T47D (cell line): ENCODE measurements at places on chromosomes 2 and 18.

- no peak for DNase-seq
Measured at GRCh38 chr2:127162261-127163089, 55.5 kb upstream of the BIN1 start.

DNA sequence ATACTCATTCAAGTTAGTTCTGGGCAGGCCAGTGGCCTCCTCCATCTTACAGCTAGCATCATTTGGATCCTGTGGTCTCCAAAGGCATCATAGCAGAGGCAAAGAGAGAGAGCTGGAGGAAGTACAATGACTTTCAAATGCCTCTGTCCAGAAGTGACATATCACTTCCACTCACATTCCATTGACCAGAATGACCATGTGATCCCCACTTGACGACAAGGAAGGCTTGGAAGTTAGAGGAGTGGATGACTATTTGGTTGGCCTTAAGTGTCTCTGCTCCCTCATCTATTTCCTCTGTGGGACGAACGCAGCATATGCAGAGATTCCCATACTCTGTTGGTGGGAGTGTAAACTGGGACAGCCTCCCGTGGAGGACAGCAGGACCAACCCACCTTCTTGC, 27.8 kb upstream of the MLPH start:
- DNase-seq: no peak

GRCh38 chr2:209956271-209956670, 46.2 kb upstream of the RPE start:
- DNase-seq: no peak

DNA sequence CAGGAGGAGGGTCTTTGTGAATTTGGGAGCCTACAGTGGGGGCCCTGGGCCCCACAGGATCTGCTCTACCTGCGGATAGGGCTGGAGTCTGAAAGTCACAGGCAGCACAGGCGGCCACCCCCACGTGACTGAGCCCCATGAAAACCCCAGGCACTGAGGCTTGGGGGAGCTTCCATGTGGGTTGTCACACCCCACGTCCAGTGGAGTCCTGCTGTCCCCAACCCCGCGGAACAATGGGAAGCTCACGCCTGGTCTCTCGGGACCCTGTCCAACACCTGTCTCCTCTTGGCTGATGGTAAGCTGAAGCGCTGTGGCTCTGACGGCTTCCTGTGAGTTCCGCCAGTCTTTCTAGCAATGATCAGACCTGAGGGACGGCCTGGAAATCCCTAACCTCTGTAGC, 85.8 kb downstream of the PTGR3 start:
- no peak for DNase-seq

- no peak for DNase-seq
Measured at GRCh38 chr2:673615-674320, 3.4 kb downstream of the TMEM18 start.

DNA sequence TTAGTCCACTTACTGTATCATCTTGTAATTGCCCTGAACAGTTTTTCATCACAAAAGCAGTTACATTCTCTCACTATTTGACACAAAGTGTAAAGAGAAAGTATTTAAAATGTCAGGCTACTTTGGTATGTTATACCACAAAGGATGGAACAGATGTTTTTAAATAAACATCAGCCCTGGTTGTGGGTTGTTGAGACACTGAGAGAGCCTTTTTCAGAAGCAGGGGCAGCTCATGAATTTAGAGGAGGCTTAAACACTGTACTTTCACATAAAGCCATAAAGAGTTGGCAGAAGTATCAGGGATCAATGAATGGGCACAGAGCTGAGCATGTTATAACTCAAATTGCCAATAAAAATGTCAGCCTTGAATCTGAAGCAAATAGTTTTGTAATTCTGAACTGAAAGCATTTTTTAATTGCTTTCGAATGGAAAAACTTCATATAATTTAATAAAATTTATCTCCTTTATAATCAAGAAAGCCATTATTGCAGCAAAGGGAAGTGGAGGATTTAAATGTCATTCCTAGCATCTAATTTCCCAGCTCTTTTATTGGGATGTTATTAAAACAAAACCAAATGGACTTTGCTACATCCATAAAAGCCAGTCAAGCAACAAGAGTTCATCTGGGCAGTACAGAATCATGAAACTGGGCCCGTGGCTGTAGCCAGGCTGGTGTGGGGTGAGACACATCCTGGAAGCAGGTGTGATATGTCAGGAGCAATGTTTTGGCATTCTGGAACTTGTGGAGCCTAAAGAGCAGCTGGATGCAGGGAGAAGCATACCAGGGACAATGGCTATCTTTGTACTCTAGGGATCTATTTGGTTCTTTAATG, 95.1 kb upstream of the NT5C1B start:
- DNase-seq: no peak

DNA sequence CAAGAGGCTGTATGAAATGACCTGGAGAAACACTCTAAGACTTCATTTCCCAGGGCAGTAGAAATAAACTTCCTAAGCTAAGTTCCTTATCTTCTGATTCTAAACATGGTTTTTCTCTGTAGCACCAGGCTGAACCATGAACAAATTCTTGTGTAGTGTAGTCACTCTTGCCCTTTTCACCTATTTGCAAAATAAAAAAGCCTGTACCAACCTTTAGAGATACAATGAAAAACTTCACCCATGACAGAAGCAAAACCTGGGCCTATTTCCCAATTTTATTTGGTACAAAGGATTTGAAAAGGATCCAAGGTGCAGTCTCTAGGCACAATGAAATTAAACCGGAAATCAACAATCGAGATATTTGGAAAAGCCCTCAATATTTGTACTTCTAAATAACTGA, 43.6 kb downstream of the POLR1A start:
- DNase-seq: no peak

DNA sequence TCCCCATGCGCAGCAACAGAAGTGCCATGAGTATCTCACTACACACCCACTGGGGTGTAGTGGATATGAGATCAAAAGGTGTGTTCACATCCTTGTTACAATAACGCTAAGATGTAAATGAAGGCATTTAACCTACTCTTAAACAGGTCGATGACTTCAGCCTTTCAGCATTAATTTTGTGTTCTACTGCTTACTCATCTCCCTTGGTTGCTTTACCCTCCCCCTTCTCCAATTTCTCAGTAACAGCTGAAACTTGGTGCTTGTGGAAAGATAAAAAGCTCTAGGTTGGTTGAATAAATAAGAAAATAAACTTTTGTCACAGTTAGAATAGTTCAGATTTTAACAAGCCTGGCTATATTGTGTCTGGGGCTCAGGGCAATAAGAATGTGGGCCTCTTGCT, 147.5 kb upstream of the SESTD1 start:
- DNase-seq: no peak

DNA sequence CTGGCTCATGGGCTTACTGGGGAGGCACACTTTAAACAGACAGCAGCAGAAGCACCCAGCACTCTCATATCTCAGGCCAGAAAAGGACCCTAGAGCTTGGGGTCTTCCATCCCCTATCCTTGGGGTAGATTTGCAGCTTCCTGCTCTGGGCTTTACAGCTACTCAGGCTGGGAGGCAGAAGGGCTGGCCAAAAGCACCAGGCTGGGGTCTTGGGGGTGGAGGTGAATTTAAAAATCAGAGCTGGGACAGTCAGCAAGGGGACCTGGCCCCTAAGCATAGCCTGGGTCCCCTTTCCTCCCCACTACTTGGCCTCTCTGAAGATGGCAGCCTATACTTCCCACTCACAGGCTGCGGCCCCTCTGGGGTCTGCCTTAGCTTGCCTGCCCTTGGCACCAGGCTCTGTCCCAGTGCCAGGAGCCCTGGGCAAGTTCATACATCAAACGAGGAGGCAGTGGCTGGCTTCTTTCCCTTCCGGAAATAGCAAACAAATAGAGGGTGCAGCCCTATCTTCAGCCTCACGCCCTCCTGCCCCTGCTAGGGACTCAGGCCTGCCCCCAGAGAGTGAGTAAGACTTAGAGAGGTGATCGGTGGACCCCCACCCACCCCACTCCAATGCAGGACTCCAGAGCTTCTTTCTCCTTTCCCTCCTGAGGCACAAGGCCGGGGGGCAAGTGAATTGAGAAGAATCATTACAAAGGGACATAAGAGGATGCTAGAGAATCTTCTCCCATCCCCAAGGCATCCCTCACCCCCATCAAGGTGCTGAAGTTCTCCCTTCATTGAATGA, 26.0 kb upstream of the TNS1 start:
- DNase-seq: no peak

DNA sequence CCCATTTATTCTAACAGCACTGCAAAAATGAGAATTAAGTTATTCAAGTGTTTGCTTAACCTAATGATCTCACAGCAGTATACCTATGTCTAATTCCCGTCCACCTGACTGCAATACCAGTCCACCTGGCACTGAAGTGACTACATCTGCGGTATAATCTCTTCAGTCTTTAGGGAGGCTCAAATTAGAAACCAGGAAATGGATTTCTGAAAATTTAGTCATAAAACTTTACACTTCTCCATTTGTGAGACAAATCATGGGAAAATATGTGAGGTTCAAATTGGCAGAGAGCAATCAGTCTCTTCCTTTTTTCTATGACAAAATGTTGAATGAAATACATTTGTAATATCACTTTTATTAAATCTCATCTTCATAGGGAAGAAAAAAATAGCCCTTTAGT, 33.0 kb downstream of the FTCDNL1 start:
- no peak for DNase-seq

GRCh38 chr2:186683341-186683740, 10.5 kb upstream of the FAM171B start:
- DNase-seq: no peak

- no peak for DNase-seq
Measured at GRCh38 chr2:211344289-211344688, 787.9 kb downstream of the CPS1 start.

DNA sequence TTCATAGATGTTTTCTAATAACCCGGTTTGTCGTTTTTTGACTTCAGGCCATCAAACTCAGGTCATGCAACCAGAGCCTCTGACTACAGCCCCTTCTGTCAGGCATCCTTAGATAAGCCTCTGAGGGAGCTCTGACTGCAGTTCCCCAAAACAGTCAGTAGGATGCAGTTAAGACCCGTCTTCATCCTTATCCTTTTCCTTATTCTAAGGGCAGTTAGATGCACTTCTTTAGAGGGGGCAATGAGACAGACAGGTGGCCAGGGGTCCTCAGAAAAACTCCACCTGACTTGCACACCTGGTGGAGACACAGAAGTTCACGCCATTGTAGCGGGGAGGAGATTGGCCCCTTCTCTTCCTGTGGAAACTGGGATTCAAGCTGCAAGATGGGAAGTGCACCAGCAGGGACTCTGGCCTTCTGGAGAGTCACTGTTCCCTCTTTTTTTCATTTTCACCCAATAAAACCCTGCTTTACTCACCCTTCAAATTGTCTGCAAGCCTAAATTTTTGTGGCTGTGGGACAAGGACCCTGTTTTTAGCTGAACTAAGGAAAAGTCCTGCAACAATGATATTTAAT, 104.8 kb upstream of the TFPI start:
- peak; percentile 16 for DNase-seq

GRCh38 chr2:43216629-43217028, 9.8 kb downstream of the ZFP36L2 start:
- DNase-seq: no peak

DNA sequence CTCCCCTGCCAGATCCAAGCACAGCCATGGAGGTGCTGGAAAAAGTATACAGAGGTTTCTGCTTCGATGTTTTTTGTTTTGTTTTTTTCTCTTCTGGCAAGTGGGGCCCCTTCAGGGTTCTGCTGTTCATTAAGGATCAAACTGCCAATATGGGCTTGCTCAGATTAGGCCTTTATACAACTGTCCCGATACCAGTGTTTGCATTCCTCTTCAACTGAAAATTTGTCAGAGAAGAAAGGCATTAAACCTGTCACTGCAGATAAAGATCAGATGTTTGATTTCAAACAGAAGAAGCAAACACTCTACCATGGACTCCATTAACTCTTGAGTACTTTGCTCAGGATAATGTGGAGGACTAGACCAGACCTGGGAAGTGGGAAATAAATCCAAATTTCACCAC, 396.0 kb upstream of the SMIM21 start:
- peak; percentile 20 for DNase-seq

- DNase-seq: no peak
Measured at GRCh38 chr18:41266616-41267015, 688.4 kb upstream of the PIK3C3 start.

DNA sequence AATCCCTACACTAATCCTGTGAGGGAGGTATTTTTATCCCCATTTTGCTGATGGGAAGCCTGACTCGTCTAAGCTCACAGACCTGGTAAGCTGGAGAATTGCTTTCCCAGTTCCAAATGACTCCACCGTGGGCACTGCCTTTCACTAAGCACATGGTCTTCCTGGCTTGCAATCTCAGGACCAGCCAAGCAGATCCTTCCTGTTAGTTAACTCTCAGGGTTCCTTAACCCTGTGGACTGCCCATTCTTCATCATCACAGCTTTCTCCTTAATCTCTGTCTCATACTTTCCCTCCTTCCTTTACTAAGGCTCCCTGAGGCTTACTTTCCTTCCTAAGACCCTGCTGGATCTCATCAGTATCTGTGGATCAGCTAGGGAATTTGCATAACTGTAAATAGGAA, 122.2 kb upstream of the ZEB2 start:
- DNase-seq: no peak

DNA sequence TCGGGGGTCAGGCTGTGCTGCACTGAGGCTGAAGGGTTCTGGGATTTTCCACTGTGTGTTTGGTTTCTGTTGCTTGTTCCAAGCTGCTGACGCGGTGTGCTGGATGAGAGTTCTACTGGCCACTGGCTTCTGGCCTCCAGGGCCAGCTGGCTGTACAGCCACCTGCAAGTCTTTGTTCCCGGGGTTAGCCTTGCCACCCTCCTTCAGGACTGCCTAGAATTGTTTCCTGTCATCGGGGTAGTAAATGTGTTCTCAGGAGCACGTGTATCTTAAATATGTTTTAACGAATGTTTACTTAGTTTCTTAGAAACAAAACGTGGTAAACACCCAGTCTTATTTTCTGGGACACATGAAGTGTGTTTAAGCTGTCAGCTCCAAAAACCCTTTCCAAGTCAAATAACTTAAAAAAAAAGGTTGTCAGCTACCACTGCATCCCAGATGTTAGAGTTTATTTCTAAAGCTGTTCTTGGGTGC, 231.2 kb downstream of the AGAP1 start:
- DNase-seq: no peak

DNA sequence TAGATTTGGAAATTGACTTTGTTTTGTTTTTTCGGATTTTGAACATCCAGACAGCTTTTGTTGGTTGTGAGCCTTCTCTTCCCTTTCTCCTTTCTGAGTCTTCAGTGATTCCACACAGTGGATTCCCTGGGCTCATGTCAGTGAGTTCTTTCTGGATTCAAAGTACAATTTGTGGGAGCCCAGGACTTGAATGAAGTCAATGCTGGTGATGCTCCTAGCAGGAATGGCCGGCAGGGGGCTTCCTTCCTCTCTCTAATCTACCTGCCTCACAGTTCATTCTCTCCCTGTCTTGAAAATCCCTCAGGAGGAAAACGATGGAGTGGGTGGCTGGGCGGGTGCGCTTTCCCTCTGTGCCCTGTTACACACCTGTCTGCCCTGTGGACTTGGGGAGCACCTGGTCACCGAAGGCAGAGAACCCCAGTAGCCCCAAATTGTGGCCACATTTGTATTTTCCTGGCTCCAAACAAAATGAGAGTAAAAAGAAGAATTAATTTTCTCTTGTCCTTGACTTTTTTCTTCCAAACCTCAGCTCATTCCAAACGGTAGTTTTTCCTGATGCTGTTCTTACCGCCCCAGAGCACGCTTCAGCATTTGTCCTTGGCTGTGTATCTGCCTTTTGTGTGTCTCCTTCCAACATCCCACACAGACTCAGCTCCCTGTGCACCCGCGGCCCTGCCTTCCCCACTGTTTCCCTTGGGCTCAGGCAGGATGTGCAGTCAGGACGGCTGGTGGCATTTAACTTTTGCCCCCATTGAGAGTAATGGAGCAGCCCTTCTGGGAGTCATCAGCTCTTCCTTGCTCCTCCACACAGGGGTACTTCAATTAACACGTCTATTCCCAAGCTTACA, 86.6 kb downstream of the MARCO start:
- DNase-seq: peak; percentile 67

- no peak for DNase-seq
Measured at GRCh38 chr2:121377646-121378045, 92.6 kb upstream of the TFCP2L1 start.
